ENCODE measurements at places on chromosomes 11 and 22.
A peak's percentile ranks its signal among the peaks of the same experiment; 100 is the strongest.

DNA sequence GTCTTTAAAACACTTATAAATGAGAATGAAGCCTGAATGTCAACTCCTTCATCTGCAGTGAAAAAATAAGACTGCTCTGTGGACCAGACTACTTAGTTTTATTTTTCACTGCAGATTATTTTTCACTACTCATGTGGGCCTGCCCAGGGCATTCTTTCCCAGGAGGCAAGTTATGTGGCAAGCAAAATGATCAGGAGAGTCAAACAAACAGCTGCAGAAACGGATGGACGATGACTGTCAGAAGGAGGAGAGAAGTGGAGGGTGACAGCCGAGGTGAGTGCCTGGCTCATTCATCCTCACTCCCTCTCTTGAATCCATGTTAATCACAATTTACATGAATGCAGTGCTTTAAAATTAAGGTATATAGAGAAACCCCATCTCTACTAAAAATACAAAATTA lies 5.8 kb upstream of the LRP5 start:
- no peak for DNase-seq

GRCh38 chr11:657691-658126 lies 20.6 kb downstream of the DRD4 start:
- no peak for DNase-seq

GRCh38 chr22:18075101-18075719 lies 2.6 kb upstream of the PEX26 start:
- DNase-seq, result no peak

DNA sequence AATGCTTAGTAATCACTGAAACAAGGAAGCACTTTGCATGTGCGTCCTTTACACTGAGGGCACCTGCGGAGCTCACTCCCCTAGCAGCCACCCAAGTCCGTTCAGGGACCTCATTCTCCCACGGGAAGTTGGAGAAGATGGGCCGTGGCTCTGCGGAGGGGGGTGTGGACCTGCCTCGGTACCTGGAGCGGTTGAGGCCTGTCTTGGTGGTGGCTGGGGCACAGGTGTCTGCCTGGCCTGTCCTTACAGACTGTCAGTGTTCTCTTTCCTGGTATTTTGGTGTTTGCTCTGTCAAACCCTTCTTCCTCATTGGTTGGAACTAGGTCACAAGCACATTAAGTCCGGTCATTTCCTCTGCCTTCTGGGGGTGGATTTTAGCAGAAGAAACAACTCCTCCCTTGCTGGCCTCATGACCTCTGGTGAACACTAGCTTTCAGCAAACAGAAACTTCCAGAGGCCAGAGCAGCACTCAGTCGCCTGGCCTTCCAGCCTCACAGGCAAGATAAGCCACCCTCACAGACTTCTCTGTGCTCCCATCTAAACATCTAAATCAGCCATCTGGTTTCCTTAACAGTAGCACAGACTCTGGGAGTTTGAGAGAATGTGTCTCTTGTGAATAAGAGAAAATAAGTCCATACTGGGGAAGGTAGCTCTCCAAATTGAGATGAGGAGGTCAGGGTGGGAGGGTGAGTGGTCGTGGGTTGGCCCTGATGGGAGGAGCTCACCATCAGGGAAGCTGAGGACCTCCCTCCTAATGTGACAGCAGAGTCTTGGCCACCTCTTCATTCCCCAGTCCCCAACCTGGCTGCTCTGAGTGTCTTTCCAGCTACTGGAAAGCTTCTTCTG lies 8.6 kb downstream of the SNAP29 start:
- no peak for DNase-seq

DNA sequence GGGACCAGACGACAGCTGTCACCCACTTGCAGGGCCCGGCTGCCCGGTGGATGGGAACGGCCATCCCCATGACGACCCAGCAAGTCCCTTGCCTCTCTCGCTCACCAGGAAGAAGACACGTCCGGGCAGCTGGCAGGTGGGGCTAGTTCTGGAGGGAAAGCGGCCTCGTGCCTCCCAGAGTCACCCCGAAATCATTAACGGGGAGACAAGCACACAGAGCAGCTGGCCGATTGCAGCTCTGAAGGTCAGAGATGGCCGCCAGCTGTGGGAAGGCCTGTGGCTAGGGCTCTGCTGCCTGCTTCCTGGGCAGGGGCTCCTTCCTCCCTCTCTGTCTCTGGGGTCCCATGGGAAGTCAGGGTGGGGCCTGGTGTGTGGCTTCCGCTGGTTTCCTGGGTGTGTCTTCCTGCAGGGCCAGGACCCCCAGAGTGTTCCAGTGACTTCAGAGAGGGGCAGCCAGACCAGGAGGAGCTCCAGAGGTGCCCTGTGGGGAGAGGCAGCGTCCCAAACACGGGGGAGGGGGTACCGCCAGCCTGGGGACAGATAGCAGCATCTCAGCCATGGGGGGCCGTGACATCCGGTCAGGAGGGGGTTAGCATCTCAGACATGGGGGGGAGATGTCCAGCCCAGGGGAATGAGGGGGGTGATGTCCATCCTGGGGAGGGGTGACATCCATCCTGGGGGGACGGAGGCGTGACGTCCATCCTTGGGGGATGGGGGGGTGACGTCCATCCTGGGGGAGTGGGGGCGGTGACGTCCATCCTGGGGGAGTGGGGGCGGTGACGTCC lies 114.9 kb downstream of the KCNQ1 start:
- DNase-seq, result no peak

GRCh38 chr11:77104727-77105126 lies 2.1 kb downstream of the OMP start:
- DNase-seq, result no peak

DNA sequence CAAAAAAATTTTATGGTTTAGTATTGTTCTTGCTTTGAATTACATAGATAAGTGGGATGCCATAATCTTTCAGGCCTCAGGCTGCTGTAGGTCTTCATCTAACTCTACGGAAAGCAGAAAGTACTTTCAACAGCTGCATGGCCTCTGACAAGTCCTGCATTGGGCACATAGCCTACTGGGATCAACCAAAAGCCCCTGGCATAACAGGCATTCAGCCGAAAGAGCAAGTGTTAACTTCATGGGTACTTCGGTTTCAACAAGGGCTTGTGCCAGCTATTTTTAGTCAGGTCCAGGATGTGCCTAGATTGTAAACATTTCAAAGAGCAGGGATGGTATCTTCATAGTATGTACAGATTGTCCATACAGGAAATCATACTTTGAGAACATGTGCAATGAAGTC lies 3.1 kb downstream of the SLN start:
- no peak for DNase-seq

- DNase-seq, result no peak
Observed at GRCh38 chr11:22797047-22797446, 32.6 kb downstream of the SVIP start.

DNA sequence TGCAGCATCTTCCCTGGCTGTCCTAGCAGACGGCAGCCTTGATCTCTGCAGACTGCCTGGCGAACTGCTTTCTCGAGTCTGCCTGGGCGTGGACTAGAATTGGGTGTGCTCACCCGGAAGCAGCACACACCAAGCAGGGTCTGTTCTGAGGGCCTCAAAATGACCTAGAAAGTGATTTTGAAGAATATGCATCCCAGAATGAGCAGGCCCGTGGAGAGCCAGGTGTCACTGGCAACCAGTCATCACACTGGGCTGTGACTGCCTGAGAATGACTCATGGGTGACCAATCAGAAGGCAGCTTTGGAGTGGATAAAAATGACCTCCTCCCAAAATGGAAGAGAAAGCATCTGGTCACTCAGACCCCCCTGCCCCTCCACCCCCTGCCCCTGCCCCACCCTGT lies 114.9 kb upstream of the NECTIN1 start:
- no peak for DNase-seq

GRCh38 chr22:30573594-30574094 lies 821 bp downstream of the GAL3ST1 start:
- DNase-seq, result no peak

- no peak for DNase-seq
Observed at GRCh38 chr11:14713496-14714244, 70.1 kb downstream of the PDE3B start.

DNA sequence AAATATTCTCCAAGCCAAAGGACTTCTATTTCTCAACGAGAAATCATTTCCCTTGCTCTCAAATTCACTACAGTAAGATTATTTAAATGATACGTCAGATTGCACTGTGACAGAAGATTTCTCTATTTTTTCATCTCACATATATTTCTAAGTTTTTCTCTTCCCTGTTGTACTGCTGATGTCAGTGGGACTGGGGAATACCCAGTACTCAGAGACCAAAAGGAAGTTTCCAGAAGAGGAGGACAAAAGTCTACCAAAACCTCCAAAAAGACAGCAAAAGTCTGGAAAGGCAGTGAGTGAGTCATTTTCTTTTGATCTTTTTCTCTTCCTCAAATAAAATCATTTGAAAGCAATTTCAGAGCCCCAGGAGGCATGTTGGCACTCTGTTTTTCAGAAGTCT lies 149.8 kb upstream of the PITPNB start:
- peak; percentile 37 for DNase-seq

DNA sequence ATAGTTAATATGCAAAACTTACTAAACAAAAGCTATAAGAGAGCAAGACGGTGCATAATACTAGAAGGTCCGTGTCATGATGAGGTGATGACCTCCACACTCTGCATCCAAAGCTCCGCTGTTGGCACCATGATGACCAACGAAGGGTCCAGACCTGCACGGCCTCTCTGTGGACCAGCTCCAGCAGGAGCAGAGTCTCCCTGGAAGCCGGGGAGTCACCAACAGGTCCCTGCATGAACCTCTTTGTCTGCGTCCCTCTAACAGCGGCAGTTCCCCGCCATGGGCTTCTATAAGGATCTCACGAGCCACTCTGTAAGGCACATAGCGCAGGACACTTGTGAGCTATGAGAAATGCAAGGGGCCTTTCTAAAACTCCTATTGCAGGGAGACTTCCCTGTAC lies 517.3 kb downstream of the BRD1 start:
- DNase-seq, result no peak

DNA sequence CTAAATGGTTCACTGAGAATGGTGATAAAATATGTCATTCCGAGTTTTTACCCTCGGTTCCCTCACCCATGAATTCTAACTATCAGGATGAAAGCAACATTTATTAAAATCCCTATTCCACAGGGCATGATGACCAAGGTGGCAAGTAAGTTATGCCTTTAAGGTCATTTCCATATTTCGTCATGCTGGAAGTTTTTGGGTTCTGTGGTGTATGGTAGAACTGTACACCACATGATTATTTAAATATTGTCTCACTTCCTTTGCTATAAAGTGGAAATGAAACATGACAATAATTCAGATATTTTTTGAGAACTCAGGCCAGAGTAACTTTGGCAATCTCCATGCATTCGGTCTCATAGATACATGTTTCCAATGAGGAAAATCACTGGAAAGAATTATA lies 68.5 kb upstream of the CARD18 start:
- no peak for DNase-seq

- DNase-seq, result peak; percentile 89
Observed at GRCh38 chr22:31828739-31829138, 74.9 kb downstream of the DEPDC5 start.

DNA sequence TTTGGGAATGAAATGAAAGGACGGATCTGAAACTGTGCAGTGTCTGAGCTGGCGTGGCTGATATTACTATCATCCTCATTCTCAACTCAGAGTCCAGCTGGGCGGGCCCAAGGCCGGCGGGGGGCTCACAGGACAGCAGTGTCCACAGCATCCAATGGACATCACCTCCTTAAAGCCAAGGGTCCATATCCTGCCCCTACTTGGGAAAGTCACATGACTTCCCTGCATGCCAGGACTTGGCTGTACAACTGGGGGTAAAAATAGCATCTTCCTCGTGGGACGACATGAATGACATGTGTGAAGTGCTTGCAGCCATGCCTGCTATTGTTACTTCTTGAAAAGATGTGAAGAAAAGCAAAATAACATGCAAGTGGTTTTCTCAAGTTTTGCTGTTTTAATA lies 82.3 kb downstream of the TRMU start:
- no peak for DNase-seq

DNA sequence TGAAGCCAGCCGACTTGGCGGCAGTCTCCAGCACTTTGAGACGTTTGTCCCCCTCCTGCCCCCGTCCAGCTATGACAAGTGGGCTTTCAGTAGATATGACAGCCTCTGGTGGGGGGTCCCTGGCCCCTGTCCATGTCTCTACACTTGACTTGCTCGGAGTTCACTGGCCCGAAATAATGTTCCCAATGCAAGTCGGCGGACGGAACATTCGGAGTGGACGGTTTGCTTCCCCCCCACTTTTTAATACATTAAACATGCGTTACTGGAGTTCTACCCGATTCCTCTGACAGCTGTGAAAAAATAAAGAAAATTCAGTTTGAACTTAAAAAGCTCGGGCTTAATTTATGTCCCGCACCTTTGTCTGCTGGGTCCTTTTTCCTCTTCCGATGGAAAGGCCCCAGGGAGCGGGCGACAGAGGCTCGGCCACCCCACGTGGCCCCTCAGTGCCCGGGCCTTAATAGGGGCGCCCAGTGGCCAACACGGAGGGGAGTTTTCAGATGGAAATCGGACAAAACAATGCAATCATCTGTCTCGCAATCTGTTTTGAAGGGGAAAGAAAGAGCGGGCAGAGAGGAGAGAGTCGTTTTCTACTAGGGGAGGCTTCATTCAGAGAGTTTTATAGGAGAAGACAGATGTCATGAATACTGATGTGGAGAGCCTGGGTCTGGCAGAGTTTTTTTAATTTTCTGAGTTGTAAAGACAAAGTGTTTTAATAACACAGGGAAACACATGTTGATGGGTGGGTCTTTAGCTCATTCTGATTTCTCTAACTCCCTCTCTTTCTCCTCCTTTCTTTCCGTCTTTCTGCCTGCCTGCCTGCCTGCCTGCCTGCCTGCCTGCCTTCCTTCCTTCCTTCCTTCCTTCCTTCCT lies 50.2 kb downstream of the SMIM38 start:
- DNase-seq, result no peak

DNA sequence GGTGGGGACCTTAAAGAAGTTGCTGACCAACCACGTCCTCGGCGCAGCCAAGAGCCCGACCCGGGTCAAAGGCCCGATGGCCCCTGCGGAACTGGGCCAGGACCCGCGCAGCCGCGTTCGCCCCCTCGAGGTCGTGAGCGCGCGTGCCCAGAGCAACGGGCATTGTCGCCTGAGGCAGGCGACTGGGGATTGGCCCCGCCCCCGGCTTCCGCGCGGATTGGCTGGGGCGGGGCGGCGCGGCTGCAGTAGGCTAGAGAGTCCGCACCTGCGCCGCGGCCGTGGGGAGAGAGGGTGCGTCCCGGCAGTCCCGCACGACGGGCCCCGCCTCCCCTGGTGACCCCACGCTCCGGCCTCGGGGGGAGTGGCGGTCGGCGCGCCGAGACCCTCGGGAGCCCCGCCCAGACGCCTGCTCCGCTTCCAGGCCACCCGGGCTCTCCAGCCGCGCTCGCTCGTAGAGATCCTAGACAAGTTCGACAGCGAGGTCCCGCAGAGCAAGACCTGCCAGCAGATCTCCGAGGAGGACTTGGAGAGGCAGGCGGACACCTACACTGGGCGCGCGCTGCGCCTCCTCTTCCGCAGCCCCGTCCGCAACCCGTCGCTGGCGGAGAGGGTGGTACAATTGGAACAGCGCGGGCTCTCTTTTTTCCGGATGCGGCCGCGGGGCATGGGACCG lies 8.3 kb upstream of the PPIL2 start:
- DNase-seq, result peak; percentile 89

- DNase-seq, result no peak
Observed at GRCh38 chr22:17955590-17956379, 68.6 kb downstream of the MICAL3 start.

DNA sequence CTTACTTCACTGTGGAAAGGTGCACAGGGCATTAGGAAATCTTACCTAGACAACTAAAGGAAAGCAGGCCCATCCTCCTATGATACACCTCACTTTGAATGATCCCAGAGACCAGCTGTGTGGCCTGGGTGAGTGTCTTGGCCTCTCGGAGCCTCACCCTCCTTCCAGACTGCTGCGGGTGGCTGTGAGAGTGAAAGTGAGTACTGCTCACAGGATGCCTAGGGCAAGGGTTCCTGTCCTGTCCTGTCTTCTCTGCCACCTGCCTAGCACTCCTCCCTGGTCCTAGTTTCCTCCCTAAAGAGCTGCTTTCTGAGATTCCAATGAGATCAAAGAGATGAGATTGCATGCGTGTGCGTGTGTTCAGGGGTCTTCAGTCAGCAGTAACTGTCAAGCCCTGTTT lies 19.5 kb upstream of the ADORA2A start:
- DNase-seq, result no peak
